Suprapubic skin (tissue), 4 donors: ENCODE measurements at places on chromosomes 6 and 20. TPM values are rescaled to one million over a fixed set of nuclear protein-coding genes. Genes with fewer than 3 reads are reported as not detected.
A peak's percentile ranks its signal among the peaks of the same experiment; 100 is the strongest.

DNA sequence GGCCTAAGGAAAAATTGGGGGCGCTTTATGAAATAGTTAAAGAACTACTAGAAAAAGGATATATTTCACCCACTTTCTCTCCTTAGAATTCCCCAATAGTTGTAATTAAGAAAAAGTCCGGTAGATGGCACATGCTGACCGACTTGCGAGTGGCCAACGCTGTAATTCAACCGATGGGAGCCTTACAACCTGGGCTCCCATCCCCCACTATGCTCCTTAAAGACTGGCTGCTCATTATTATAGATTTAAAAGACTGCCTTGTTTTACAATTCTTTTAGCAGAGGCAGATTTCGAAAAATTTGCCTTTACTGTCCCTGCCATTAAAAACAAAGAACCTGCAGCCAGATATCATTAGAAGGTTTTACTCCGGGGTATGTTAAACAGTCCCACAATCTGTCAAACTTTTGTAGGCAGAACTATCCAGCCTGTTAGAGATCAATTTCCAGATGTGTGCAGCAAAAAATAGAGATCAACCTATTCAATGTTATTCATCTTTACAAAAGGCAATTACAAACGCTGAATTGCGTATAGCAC is 58.5 kb upstream of the PRSS16 start:
- no peaks in the 10 kb centered on the region for H3K27me3 ChIP-seq
- H3K4me3 ChIP-seq: peak overlapping the region; percentile 69
- peak overlapping the region; percentile 66 for H3K27ac ChIP-seq
- peaks cover 11% of the 10 kb centered on the region for H3K4me1 ChIP-seq
- DNase-seq: no peak

DNA sequence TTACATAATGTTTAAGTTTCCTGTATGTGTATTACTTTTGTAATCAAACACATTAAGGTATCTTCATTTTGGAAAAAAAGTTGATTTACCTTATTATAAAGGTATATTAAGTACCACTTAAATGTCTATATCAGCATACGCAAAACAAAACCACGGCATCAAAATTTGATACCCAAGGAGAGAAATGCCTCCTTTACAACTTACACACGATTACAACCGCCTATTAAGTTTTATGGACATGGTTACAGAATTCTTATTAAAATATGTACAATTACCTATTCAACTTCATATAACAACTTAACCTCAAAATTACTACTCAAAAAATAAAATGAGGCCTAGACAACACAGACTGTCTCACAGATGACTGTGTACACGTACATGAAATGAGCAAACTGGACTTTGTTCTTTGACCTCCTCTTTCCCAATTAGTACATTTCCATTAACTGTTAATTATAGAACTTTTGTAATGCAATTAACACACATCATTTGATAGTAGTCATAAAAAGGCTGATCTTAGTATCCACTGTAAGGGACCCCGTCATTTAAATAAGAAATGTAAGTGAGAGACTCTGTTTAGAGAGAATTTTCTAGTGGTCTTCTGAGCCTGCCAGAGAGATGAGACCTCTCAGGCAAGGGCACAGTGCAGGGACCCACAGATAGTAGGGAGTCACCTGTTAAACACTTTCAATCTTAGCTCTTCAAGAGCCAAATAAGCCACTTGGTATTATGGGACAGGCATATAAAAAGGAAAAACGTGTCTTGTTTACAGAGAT is 2.5 kb downstream of the DIDO1 start:
- H3K36me3 ChIP-seq: no peaks in the 10 kb centered on the region
- peak overlapping the region; percentile 82 for H3K4me3 ChIP-seq
- peak overlapping the region; percentile 98 for H3K27ac ChIP-seq
- no peak for DNase-seq
- no peaks in the 10 kb centered on the region for H3K27me3 ChIP-seq

GRCh38 chr20:25246182-25246999 is 1.5 kb upstream of the PYGB start:
- no peak for DNase-seq
- peaks cover 43% of the 10 kb centered on the region for H3K4me1 ChIP-seq
- H3K27ac ChIP-seq: peak overlapping the region; percentile 96
- H3K36me3 ChIP-seq: no peaks in the 10 kb centered on the region
- no peaks in the 10 kb centered on the region for H3K27me3 ChIP-seq
- peak overlapping the region; percentile 95 for H3K4me3 ChIP-seq

DNA sequence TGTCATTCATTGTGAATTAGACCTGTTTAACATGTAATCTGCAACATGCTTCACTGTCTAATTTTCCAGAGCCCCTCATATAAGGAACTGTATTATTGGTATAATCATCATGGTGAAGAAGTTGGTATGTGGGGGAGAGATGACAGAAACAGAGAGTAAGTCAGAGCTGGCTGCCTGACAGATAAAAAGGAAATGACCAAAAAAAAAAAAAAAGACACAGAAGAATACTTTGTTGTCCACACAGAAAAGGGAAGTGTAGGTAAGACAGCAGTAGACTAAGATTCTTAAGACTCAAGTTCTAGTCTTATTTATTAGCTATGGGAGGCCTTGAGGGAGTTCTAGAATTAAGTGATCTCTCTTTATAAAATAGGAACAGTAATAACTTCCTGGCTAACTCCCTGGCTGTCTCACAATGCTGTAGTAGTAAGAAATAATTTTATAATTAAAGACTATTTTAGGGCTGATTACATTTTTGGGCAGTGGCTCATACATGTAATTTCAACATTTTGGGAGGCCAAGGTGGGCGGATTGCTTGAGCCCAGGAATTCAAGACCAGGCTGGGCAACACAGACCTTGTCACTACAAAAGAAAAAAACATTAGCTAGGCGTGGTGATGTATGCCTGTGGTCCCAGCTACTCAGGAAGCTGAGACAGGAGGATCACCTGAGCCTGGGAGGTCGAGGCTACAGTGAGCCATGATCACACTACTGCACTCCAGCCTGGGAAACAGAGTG is 102.5 kb downstream of the PRL start:
- DNase-seq: no peak
- no peaks in the 10 kb centered on the region for H3K4me1 ChIP-seq

GRCh38 chr6:166465671-166466087 is 82.9 kb upstream of the MPC1 start:
- DNase-seq: no peak
- H3K36me3 ChIP-seq: peaks cover 29% of the 10 kb centered on the region
- H3K27ac ChIP-seq: no peak overlapping the region
- H3K4me3 ChIP-seq: no peak overlapping the region
- H3K4me1 ChIP-seq: peaks cover 6% of the 10 kb centered on the region

DNA sequence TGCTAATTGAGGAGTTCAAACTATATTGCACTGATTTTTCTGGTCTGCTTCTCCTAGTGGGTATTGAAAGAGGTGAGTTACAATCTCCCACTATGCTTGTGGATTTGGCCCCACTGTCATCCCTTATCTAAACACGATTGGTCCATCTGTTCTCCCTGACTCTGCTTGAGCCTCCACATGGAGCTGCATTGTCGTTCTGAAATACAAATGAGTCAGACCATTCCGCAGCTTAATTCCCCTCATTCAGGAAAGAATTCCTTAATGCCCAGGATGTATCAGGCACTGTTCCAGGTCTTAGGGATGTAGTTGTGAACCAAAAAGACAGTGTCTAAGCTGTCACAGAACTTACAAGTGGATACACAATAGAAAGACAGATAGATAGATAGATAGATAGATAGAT is 461.9 kb downstream of the QKI start:
- no peaks in the 10 kb centered on the region for H3K27me3 ChIP-seq
- H3K4me3 ChIP-seq: no peak overlapping the region
- H3K36me3 ChIP-seq: no peaks in the 10 kb centered on the region
- peaks cover 8% of the 10 kb centered on the region for H3K4me1 ChIP-seq
- no peak overlapping the region for H3K27ac ChIP-seq
- DNase-seq: no peak

The TRMT6 gene
- 13.0 TPM for total RNA-seq

DNA sequence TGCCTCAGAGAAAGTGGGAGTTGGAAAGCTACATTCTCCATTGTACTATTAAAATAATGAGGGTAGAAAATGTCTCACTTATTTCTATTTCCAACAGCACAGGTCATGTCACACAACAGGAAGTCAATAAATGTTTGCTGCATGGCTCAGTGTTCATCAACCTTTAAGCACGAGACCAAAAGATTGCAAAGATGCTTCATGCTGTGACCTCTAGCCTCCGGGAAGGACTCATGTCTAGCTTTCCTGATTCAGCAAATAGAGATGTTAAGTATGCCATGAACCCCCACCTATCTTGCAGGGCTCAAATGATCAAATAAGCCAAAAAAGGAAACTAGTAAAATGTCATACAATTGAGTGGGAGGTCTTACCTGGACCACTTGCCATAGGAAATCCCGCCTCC is 57.4 kb downstream of the NCOA6 start:
- no peak for DNase-seq
- H3K27ac ChIP-seq: no peak overlapping the region
- peaks cover 34% of the 10 kb centered on the region for H3K4me1 ChIP-seq
- H3K27me3 ChIP-seq: no peaks in the 10 kb centered on the region

The DAAM2 gene
- total RNA-seq: 12.6 TPM

DNA sequence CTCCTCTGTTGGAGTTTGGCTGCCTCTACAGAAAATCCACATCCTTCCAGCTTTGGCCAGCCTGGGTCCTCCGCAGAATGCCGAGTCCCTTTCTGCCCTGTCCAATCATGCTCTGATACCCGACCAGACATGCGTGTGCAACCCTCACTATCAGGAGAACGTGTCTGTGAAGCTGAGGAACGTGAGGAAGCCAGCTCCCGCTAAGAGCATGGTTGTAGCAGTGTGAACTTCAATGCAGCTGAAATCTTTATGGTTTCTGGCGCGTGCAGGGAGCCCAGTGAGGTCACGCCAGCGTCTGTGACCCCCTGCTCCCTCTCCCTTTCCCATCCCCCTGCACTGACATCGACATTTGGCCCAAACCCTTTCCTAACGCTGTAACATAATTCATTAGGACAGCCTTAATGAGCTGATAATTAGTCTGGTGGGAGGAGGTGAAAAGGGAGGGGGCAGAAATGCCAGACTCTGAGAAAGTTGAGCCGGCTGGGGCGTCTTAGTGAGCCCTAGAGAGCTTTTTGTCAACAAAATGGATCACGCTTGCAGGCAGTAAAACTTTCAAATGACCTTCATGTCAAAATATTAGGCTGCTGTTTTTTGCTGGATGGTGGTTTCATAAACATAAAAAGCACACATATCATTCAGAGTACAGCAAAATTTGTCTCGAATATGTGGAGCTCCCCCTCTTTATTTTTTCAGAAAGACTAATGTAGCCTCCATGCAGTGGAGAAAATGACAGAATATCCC is 423.3 kb downstream of the QKI start:
- no peaks in the 10 kb centered on the region for H3K36me3 ChIP-seq
- peak overlapping the region; percentile 10 for H3K4me3 ChIP-seq
- H3K27me3 ChIP-seq: no peaks in the 10 kb centered on the region
- no peak overlapping the region for H3K27ac ChIP-seq

DNA sequence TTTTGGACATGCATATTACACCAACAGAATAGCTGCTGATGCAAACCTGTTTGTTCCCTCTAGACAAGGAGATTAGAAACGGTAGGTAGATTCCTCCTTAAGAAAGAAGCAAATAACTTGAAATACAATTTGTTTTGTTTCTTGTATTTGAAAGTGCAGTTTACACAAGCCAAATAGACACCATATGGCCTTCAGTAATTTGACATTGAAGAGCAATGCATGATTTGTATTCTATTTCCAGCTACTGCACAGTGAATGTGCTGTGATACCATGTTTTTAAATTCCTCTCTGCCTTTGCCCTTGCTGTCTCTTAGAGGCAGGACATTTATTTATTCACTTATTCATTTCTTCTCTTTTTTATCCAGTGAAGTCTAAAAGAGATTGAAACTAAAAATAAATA is 31.9 kb upstream of the ANKEF1 start:
- no peak overlapping the region for H3K27ac ChIP-seq
- no peaks in the 10 kb centered on the region for H3K36me3 ChIP-seq
- no peaks in the 10 kb centered on the region for H3K27me3 ChIP-seq
- H3K4me1 ChIP-seq: no peaks in the 10 kb centered on the region
- DNase-seq: no peak

The SLC26A8 gene
- not detected for total RNA-seq

GRCh38 chr6:13488015-13488895 is 855 bp upstream of the GFOD1 start:
- H3K36me3 ChIP-seq: no peaks in the 10 kb centered on the region
- no peak for DNase-seq
- no peaks in the 10 kb centered on the region for H3K27me3 ChIP-seq
- H3K4me3 ChIP-seq: peak overlapping the region; percentile 94
- peak overlapping the region; percentile 77 for H3K27ac ChIP-seq

DNA sequence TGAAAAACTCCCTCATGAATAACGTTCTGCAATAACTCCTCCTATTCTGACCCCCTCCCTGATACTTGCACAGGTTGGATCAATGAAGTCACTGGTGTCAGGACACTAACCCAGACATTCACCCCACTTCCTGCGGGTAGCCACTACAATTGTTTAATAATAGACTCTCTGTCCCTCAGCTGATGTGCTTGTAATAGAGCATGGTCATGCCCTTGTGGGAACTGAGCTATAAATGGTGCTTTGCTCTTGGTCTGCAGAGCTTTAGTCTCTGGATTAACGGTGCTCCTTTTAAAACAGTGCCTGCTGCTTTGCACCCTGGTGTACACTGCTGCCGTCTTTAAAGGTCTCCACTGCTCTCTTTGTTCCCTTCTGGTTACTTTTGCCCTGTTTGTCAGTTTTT is 127.3 kb downstream of the BACH2 start:
- H3K27me3 ChIP-seq: no peaks in the 10 kb centered on the region
- no peaks in the 10 kb centered on the region for H3K36me3 ChIP-seq

- DNase-seq: no peak
- peaks cover 14% of the 10 kb centered on the region for H3K4me1 ChIP-seq
- H3K27ac ChIP-seq: no peak overlapping the region
- no peaks in the 10 kb centered on the region for H3K27me3 ChIP-seq
These were observed 35.0 kb downstream of the DTNBP1 start for GRCh38 chr6:15627821-15628220.

DNA sequence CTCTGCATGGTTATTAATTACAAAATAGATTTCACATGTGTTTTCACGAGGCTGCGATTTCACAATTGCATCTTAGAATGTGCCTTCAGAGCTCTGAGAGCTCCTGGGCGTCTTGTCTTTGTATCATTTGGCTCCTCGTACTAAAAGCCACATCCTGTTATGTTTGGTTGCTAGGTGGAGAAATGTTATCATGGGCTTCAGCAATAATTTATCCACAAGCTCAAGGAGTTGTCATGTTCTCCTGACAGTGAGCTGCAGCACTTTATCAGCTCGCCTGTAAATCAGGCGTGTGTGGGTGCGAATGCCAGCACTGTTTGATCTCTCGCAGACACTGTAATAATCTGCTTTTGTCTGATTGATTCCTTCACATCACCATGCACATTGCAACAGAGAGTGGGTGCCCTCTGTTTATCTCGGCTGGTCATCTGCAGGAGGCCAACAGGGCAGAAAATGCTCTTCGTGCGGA is 218.6 kb upstream of the ZFP64 start:
- no peak overlapping the region for H3K4me3 ChIP-seq
